Tibial artery (tissue), 4 donors: ENCODE measurements at places on chromosomes 5 and 9.

DNA sequence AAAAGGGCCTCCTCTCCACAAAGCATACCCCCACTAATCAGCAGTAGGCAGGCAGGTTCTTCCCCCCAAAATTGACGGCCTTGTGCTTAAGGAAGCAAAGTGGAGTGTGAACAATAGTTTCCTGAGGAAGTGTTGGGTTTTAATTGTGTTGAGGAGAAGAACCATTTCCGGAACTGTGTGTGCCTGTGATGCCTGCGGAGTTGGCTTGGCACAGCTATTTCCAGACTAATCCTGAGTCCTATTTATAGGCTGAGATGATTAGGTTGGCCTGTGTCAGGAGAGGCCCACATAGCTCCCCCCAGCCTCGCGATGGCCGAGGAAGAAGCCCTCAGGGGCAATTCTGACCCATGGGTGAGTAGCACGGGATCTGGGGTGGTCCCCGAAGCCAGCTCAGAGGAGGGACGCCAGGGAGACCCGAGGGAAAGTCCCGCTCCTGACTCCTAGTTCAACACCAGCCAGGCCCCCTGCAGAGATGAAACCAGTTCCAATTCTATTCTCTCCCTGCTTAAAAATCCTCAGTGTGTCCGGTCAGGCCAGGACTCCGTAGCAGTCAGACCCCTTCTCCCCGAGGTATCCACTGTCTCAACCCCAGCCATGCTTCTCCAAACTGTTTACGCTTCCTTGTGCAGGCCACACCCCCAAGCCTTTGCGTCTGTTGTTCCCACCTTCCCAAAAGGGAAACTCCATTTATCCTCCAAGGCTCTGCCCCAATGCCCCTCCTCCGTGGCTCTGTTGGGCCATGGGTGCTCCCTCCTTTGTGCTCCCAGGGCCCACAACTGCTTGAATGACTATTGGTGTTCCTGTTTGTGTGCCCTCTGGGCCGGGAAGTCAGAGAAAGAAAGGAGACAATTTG, 18.1 kb downstream of the GSN start:
- H3K27me3 ChIP-seq: no peaks in the 10 kb centered on the region
- H3K4me1 ChIP-seq: peaks cover 17% of the 10 kb centered on the region
- DNase-seq: peak; percentile 92
- H3K4me3 ChIP-seq: peak overlapping the region; percentile 4

DNA sequence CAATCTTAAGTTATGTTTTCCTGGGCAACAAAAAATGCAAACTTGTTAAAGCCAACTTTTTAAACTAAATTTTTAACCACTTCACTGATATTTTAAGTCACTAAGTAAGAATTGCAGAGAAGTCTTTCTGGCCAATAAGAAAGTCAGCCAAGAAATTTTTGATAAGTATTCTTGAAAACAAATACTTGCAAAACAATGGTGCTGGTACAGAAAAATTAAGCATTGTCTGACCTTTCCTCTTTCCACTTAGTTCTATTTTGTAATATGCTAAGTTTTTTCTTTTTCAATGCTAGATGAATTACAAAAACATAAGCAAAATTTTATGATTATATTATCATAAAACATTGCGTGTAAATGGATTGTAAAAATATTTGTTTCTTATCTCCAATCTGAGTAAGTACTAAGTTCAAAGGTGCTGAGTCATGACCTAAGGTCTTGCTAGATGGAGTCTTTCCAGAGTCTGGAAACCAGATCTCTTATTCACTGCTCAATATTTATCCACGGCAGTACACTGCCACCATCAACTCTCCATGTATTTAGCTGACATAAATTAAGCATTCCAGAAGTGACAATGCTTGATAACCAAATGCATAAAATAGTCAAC, 139.7 kb downstream of the MEF2C start:
- peaks cover 16% of the 10 kb centered on the region for H3K36me3 ChIP-seq
- peak overlapping the region; percentile 33 for H3K27ac ChIP-seq
- H3K4me1 ChIP-seq: peaks cover 55% of the 10 kb centered on the region

GRCh38 chr5:14706615-14707021, 42.1 kb downstream of the OTULIN start:
- no peak overlapping the region for H3K4me3 ChIP-seq
- peak overlapping the region; percentile 65 for H3K27ac ChIP-seq
- peaks cover 31% of the 10 kb centered on the region for H3K4me1 ChIP-seq
- no peaks in the 10 kb centered on the region for H3K27me3 ChIP-seq
- DNase-seq: no peak

- H3K27ac ChIP-seq: peak overlapping the region; percentile 20
- no peaks in the 10 kb centered on the region for H3K4me1 ChIP-seq
- no peak overlapping the region for H3K4me3 ChIP-seq
- no peaks in the 10 kb centered on the region for H3K27me3 ChIP-seq
- H3K36me3 ChIP-seq: no peaks in the 10 kb centered on the region
These were observed 59.6 kb upstream of the GRAMD2B start for GRCh38 chr5:126363658-126364057.

- no peak overlapping the region for H3K27ac ChIP-seq
- H3K4me3 ChIP-seq: no peak overlapping the region
- H3K36me3 ChIP-seq: peaks cover 14% of the 10 kb centered on the region
- no peaks in the 10 kb centered on the region for H3K27me3 ChIP-seq
These were observed 2.7 kb upstream of the TRIM52 start for GRCh38 chr5:181263633-181264032.

DNA sequence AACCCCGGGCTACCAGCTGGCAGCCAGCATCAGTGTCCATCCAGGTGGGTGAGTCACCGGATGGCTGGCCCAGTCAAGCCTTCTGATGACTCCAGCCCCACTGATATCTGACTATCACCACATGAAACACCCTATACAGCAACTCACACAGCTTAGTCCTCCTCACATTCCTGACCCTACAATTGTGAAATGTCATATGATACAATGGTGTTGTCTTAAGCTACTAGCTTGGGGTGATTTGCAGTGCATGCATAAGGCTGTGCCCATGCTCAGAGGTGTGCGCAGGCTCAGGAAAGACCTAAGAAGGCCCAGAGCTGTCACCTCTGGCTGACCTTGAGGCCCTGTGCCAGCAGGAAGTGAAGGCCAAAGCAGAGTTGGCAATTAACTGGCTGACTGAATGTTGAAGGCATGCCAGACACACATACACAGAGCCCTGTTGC, 21.5 kb upstream of the SEMA4D start:
- no peak for DNase-seq
- no peaks in the 10 kb centered on the region for H3K36me3 ChIP-seq
- no peaks in the 10 kb centered on the region for H3K27me3 ChIP-seq

GRCh38 chr9:131833083-131833482, 93.2 kb upstream of the RAPGEF1 start:
- H3K27ac ChIP-seq: no peak overlapping the region
- H3K4me1 ChIP-seq: no peaks in the 10 kb centered on the region
- no peak overlapping the region for H3K4me3 ChIP-seq
- no peak for DNase-seq
- H3K27me3 ChIP-seq: peaks cover 54% of the 10 kb centered on the region

DNA sequence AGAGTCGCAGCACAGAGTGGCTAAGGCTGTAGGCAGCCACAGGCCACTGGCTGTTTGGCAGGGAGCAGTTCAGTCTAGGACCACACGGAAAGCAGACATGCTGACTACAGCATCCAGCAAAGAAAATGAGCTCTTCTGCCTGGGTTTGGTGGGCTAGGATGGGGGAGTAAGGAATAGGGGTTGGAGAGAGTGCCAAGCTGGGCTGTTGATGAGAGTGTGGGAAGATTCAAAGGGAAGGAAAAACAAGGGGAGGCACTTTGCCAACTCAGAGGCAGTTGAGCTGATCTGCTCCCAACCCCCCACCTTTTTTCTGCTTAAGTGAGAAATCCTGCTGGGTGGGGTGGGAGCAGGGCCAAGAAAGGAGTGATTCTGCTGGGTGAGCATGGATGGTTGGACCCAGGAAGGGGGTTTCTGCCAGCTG, 35.9 kb downstream of the SVEP1 start:
- no peaks in the 10 kb centered on the region for H3K36me3 ChIP-seq
- DNase-seq: no peak
- H3K27ac ChIP-seq: no peak overlapping the region
- H3K27me3 ChIP-seq: no peaks in the 10 kb centered on the region
- peaks cover 2% of the 10 kb centered on the region for H3K4me1 ChIP-seq
